Urothelium cell line (cell line): ENCODE measurements at places on chromosomes 5 and 9.
A peak's percentile ranks its signal among the peaks of the same experiment; 100 is the strongest.

GRCh38 chr5:95840956-95841705 is 18.6 kb upstream of the GLRX start:
- DNase-seq, result no peak

DNA sequence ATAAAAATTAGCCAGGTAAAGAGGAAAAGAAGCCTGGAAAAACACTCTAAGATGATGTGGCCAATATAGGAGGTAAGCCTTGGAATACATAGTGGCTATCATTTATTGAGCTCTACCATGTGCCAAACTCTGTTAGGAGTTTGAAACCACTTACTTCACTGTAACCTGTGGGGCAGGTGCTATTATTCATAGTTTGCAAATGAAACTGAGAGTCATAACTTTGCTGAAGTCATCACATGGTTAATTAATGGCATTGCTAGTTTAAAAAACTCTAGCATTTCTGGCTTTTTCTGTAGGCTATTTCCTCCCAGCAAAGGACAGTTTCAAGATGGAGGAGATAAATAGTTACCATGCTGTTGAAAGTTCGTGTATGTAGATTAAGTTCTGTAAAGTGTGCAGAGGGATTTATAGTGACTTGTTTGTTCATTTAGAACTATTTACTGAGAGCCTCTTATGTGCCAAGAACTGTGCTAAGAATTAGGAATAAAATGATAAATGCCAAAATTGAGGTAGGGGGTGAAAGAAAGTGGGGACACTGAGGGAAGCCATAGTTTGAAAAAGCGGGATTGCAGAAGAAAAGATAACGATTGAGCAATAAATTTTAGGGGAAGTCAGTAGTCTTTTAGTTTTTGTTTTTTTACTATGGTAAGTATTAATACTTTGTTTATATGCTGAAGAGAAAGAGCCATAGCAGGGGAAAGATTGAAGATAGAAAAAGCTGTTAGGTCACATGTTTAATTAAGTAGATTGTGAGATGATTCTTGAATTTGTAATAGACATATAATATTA is 57.2 kb downstream of the WDR70 start:
- DNase-seq, result no peak

DNA sequence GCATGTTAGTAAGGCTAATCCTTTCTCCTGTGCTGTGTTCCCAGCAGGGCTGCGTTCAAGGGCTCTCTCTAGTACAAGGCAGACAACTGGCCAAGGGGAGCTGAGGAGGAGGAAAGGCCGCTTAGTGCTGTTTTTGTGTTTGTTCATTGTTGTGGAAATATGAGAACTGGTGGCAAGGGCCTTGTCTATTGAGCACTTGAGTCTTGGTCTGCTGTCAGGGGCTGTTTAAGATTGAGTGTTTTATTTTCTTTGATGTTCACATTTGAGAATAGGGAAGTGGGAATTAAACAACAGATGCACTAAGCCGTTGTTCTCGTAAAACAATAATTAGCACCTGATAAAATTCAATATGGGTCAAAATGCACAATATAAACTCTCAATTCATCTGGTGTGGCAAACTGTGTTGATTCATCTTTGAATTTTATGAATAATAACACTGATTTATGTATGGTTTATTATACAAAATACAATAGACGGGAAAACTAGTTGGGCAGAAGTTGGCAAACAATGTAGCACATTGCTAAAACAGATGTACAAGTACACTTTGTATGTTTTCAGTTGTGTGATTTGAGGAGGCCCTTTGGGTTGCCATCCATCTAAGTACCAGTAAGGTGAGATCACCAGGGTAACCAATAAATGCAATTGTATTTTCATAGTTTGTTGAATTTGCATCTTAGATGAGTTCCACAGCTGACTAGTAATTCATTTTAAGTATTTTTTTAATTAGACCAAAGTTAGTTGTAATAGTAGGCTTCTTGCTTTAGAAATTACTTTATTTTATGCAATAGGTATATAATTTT is 97.6 kb upstream of the GRHPR start:
- no peak for DNase-seq

DNA sequence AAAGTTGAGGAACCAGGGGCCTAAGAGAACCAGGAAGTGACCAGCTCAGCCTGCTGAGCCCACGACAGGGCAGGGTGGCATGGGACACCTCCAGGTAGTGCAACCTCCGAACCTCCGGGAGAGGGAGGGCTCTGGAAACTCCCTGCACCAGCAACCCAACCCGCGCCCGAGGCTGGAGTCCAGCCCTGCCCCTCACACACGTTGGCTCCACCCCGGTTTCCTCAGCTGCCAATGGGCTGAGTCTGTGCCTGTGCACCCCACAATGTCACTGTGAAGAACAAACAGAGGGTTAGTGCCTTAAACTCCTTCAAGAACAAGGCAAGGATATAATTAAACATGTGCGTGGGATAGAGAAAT is 17.0 kb upstream of the UNC5A start:
- no peak for DNase-seq

DNA sequence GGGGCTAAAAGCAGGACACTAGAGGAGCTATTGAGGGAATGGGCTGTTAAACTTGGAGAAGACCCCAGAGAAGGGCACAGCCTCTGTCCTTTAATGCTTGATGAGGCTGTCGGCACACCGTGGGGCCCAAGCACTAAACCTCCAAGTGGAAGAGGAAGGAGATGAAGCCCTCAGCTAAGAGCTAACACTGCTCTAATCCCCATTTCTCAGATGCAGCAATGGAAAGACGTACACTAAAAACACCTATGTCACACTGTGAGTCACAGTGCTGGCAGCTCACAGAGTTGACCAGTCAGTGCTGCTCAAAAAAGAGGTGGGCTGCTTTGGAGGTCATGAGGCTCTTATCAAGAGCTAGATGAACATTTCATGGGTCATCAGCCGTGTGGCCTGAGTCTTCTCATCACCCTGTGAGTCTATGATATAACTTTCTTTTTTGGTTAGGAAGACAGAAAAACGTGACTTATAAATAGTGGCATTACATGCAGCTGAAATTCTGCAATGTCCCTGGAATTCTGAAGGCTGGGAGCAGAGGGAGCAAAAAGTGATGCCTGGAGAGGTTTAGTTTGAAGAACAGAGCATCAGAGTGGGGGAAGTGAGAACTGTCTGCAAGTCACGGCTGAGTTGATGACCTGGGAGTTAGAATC is 21.5 kb downstream of the TNFSF8 start:
- DNase-seq, result peak; percentile 30

GRCh38 chr5:175796536-175797499 is 74.6 kb upstream of the CPLX2 start:
- peak; percentile 91 for DNase-seq

- peak; percentile 53 for DNase-seq
Measured at GRCh38 chr9:13750061-13750460, 470.6 kb upstream of the MPDZ start.

- DNase-seq, result no peak
Measured at GRCh38 chr9:92727716-92728700, 36.6 kb downstream of the BICD2 start.

DNA sequence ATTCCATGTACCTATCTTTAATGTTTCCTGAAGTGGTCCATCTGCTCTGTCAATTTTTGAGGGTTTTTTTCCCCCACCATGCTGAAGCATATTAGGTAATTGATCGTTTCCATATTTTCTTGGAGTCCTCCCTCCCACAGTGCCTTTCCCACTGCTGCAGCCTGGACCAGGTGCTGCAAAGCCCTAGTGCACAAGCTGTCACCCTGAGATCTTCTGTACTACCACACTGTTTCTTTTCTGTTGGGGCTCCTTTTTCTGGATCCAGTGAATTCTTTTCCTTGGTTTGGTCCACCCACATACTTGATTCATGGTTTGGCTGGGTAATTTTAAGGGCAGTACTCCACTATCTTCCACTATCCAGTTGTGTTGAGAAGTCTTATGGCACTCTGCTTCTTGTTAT is 30.9 kb upstream of the FAM169A start:
- DNase-seq, result no peak

DNA sequence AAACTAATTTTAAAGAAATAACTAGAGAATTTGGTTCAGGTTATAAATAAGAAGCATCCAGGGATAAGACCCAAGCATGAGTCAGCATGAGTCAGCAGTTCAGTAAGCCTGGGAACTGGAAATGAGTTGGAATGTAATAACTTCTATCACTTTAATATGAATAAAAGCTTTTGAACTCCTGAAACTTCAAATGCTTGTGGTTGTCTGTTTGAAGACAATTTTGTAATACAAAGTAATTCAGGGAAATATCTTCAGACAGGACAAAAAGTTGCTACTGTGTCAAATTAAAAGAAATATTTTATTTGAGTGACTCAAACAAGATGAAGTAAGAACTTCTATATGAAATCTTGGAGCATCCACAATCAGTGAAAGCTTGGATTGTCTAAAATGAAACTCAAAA is 331.2 kb upstream of the DAB2 start:
- peak; percentile 51 for DNase-seq

GRCh38 chr9:23682891-23683431 is 143.1 kb downstream of the ELAVL2 start:
- DNase-seq, result peak; percentile 20

GRCh38 chr5:54581831-54582548 is 64.4 kb downstream of the SNX18 start:
- DNase-seq, result no peak

DNA sequence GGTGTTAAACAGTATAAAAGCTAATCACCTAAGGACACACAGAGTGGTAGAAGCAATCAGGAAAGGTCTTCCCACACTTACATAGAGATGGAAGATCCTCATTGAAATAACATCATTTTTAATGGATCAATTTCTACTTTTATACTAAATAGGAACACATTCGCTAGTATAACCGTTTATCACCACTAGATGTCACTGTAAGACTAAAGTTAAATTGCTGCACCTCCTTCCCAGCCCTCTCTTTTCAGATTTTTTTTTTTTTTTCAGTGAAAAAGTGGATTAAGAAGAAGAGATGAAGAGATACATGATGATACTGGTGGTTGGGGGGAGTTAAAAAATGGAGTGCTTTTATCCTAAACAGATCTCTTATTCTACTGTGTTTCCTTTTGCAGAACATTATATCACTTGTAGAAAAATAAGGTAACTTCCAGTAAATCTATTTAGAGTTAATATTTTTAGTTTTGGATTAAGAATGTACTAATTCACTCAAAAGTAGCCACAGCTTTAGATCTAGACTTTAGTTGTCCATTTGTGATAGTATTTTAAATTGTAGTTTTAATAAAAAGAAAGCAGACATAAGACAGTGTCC is 116.9 kb upstream of the ARRDC3 start:
- DNase-seq, result peak; percentile 32

- no peak for DNase-seq
Measured at GRCh38 chr5:110923971-110924370, 147.5 kb upstream of the TSLP start.

DNA sequence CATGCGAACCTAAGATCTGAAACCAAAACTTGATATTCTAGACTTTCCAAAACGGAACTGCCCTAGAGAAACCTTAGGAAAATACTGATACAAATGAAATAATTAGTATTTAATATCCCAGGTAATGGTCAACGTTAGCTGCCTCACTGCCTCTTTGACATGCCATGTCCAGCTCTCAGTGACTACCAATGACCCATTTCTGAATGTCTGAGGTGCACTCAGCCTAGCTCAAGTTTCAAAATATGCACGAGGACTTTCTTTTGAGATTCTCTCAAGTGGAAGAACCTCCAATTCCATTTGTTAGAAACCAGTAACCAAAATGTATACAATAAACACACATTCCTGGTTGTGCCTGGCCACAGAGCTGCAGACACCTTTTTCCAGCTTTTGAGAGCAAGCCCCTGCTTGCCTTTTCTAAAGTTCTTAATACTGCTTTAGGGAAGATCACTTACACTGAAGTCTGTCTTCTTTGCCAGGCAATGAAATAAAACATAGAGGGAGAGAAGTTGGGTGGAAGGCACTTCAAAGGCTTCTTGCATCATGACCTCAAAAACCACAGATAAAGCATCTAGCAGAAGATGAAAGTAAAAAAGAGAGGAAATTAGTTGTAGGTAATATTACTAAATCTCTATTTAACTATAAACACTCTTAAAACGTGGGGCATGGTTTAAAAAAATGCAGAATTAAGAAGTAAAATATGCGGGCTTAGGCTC is 87.9 kb downstream of the MRPS27 start:
- DNase-seq, result peak; percentile 14

GRCh38 chr9:118330191-118330986 is 626.2 kb downstream of the TLR4 start:
- no peak for DNase-seq

DNA sequence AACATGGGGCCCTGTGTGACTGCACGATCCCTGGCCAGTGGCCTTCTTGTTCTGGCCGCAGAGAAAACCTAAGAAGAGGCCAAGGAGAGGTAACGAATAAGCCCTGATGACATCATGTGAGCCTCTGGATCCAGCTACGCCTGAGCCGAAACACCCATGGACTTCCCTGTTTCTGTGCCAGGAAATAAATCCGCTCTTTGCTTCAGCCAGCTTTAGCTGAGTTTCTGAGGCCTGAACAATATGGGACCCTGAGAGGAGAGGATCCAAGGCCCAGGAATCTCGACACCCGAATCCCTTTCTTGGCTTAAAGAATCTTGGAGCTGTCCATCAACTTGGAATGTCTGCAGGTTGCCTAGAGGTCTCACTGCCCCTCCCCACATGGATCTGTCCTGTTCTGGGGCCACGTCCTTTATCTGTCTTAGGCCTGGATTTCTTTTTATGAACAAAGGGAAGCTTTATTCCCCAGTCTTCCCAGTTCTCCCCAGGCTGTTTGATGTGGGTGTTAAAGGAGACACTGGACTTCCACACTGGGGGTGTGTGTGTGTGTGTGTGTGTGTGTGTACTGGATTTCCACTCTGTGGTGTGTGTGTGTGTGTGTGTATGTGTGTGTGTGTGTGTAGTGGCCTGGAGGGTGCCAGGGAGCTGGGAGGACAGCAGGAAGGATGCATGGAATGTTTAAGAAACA is 13.7 kb downstream of the IER5L start:
- no peak for DNase-seq

DNA sequence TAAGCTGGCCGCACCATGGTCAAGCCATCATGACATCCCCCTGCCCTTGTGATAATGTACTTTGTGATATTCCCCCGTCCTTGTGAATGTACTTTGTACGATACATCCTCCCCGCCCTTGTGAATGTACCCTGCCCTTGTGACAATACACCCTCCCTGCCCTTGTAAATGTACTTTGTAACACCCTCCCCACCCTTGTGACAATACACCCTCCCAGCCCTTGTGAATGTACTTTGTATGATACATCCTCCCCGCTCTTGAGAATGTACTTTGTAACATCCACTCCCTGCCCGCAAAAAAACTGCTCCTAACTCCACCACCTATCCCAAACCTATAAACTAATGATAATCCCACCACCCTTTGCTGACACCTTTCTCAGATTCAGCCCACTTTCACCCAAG is 313.8 kb downstream of the CTNND2 start:
- no peak for DNase-seq

GRCh38 chr9:131824155-131824594 is 84.3 kb upstream of the RAPGEF1 start:
- DNase-seq, result no peak

- no peak for DNase-seq
Measured at GRCh38 chr5:82982846-82983245, 94.3 kb downstream of the TMEM167A start.
